ELR (cell line): ENCODE measurements at places on chromosomes 3 and 15.

GRCh38 chr3:73479325-73479724 lies 145.4 kb downstream of the PDZRN3 start:
- DNase-seq = no peak

DNA sequence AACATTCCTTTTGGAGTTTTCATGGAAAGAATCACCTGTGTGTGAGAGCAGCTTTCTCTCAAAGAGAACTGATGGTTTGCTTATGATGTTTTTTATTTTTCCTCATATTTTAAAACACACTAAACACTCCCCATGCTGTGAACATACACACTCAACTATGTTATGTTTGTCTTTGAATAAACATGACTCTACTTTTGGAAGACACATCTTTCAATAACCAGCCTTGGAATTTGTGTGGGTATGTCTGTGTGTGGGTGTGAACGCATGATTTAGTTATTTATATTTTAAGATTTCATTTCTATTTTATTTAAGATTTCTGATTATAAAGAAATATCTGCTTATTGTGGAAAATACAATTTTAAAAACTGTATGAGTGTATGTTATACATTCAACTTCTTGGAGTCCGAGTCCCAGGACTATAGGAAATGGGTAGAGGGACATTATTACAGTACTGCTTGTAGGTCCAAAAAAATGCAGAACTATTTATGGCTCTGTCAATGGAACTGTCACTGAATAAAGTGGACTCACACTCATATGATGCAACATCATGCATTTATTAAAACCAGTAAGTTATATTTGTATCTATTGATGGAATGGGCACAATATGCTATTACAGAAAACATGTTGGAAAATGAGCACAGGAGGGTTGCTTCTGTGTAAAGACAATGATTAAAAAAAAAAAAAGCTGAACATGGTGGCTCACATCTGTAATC lies 43.5 kb downstream of the PDZRN3 start:
- DNase-seq = no peak

- DNase-seq = no peak
These were observed 5.3 kb downstream of the PLEKHO2 start for GRCh38 chr15:64847016-64847415.

GRCh38 chr3:46293991-46294833 lies 52.0 kb downstream of the CCR3 start:
- no peak for DNase-seq

DNA sequence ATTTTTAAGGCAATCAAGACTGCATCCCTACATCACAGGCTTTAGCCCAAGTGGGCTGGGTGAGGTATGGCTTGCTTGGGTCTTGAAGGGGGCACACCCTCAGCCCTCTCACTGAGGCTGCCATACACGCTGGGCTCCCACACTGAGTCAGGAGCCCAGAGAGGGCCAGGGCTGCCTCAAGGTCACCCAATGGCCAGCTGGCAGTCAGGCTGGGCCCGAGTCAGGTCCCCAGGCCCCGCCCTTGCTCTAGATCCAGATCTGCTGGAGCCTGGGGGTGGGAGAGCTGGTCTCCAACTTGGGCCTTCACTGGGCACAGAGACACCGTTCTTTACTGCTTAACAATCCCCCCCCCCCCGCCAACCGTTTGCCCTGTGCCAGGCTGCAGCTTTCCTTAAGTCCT lies 88.1 kb downstream of the IQSEC1 start:
- DNase-seq = no peak

GRCh38 chr15:74727727-74728126 lies 2.4 kb upstream of the CYP1A1 start:
- DNase-seq = no peak
